ENCODE measurements at places on chromosomes 2 and 18.
A peak's percentile ranks its signal among the peaks of the same experiment; 100 is the strongest.

- DNase-seq, result no peak
These were observed 9.2 kb upstream of the CCDC141 start for GRCh38 chr2:179059026-179059700.

GRCh38 chr18:49111191-49111988 is 160.6 kb upstream of the SMAD7 start:
- DNase-seq, result no peak

DNA sequence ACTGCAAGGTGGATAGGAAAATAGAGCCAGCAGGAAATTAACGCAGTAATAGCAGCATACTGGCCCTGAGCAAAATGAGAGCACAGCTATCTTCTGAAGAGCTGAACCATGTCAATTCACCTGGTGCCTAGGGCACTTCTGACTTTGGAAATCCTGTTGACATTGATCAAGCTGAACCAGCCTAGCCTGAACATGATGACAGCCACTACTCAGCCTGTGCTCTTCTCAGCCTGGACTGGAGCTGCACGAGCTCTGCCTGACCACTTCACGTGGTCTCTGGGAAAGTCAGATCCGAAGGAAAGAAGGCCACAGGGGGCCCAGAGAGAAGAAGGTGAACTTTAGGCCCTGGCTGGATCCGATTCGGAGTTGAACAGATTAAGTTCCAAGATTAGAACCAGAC is 421.9 kb downstream of the LPIN1 start:
- DNase-seq, result no peak

DNA sequence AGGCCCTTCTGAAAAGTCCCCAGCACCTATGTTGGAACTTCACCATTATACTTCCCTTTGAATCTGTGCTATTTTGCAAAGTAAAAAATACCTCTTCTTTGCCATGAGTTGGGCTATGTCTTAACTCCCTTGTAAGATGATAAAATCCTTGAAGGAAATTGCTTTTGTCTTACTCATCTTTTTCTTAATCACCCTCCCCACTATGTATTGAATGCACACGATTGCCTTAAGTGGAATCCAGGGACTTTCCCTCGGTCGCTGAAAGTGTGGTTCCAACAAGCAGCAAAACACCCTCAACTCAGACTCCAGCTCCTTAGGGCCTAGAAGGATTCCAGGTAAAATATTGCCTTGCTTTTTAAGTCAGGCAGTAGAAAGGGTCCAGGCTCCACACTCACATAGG is 173.2 kb upstream of the ARL4C start:
- DNase-seq, result peak; percentile 82

DNA sequence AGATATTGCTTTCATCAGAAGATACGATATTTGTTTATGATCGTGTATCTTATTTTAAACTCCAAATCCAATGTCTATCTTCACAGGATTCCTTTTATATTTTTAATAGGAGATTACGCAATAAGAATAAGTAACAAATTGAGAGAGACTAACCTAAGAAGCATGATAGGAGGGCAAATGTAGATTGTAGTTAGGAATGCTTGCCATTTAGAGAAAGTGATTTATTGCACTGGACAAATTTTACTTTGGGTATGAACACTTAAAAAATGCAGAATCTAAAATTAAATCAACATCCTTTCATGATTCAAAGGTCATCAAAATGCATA is 563.4 kb upstream of the POU3F3 start:
- DNase-seq, result no peak

DNA sequence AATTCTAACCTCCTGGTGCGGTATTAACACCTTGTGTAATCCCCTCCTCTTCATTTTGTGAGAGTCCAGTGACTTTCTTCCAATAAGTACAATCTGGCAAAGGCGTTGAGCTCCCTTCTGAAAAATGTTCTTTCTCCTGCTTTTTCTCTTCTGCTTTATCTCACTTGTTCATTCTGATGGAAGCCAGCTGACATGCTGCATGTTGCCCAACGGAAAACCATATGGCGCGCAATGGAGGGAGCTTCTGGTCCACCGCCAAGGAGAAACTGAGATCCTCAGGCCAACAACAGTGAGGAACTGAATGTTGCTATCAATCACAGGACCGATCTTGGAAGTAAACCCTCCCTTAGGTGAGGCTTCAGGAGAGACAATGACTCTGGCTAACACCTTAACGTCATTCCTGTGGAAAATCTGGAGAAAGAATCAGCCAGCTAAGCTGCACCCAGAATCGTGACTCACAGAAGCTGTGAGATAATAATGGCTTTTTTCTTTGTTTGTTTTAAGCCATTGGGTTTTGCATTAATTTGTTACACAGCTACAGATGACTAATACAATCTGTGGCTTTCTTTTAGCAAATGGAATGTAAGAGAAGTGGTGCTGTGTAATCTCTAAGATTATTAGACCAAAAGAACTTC is 1323.9 kb upstream of the DDX18 start:
- DNase-seq, result no peak

DNA sequence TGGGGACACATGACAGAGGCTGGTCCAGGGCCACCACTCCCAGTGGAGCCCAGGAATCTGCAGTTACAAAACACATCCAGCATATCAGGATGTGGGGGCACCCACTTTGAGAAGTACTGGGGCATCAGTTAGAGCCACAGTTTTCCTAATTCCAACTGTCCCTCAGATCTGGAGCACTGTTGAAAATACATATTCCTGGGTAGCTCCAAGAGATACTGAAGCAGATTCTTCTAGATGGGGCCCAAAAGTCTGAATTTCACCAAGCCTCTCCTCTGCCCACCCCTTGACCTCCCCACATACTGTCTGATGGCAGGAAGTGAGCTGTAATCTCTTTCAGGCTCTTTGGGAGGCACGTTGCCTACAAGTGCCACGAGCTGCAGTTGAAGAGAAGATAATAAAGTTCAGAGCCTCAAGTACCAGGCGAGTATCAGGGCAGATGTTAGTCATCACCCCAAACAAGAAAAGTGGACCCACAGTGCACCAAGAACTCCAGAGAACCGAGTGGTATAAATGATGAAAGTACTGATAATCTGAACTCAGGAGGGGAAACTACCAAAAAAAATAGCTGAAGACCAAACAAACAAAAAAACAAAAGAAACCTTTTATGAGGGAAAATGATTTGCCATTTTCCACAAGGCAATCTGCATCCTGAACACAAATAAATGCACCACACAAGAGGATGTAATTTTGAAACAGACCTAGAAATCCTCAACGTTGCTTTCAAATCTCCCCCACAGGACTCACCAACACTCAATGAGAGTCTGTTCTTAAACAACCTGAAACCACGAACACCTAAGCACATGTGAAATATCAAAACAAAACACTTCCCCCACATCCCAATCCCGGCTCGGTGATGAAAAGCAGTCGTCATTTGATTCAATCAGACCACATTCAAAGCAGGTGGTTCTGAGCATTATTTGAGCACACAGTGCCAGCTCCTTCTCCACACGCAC is 98.7 kb downstream of the TCF4 start:
- DNase-seq, result no peak

GRCh38 chr2:233118648-233119000 is 58.5 kb downstream of the INPP5D start:
- no peak for DNase-seq

DNA sequence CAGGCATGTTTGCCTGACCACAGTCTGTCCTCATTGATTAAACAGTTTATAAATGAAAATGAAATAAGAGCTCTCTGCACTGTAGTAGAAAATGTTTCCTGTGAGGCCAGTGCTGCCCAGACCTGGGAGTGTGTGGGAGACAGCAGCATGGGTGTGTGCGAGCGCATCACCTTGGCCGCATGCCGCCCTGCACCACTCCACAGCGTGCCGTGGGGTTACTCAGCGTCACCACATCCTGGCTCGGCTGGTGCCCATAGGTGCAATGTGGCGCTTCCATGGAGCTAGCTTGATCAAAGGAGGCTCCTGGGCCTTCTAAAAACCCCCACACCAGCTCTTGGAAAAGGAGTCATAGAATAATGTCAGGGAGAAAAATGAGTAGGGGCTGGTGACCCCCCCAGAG is 76.0 kb upstream of the EPC2 start:
- DNase-seq, result no peak

DNA sequence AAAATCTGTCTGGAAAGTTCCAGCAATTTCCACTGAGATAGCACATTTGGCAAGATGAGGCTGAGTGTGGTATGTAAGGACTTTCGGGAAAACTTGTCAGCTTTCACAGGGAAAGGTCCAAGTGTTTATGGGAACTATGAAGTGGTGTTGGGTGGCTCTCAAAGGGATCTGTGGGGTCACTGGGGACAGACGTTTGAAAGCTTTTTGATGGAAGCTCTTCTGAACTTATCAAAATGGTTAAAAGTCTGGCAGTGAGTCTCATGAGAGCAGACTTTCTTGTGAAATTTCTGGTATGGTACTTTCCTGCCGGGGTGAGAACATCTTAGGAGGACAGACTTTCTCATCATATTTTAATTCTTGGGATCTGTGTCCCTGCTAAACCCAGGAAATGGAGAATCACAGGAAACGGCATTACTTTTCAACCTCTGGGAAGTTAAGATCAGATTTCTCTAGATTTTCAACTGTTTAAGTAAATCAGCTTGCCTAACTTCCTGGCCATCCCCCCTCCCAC is 546.3 kb upstream of the ZEB2 start:
- no peak for DNase-seq

DNA sequence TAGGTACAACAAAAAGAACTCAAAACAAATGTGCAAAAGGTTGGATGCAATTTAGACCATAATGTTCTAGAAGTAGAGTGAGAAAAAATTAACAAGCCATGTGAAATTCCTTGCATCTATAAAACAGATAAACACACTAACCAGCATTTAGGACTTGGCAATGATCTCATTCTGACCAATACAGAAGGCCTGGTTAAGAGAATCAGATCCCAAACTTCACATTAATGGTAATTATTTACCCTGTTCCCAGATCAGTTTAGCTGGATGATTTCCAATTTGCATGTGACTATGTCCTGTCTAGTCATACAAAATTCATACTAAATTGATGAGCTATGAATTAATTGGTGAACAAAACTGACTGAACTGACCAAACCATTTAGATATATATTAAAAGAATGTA is 98.4 kb upstream of the FIGN start:
- DNase-seq, result no peak

Measured in non-pigmented ciliary epithelial cell (primary cell).